Activated T-cell treated with anti-CD3 and anti-CD28 coated beads for 24 hours (primary cell): ENCODE measurements at places on chromosomes 11 and 22.

GRCh38 chr11:14347494-14347893 is 11.5 kb downstream of the RRAS2 start:
- DNase-seq, result no peak

- no peak for DNase-seq
Measured at GRCh38 chr11:80959751-80960150, 1518.9 kb upstream of the TENM4 start.

DNA sequence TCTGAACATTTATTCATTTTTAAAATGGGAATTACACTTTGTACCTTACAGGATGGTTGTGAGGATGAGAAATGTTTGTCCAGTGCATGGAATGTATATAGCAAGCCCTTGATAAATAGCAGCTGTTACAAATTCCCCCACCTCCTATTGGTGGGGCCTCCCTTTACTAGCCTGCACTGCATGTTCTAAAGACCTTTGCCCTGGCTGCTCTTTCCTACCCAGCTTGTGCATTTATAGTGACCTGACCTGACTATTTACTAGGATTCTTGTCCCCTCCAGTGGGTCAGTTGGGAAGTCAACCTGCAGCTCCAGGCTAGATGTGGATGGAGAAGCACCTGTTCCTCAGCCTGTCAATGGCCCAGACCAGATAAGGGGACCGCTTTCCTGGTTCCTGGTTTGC is 180.3 kb downstream of the HIPK3 start:
- DNase-seq, result no peak

DNA sequence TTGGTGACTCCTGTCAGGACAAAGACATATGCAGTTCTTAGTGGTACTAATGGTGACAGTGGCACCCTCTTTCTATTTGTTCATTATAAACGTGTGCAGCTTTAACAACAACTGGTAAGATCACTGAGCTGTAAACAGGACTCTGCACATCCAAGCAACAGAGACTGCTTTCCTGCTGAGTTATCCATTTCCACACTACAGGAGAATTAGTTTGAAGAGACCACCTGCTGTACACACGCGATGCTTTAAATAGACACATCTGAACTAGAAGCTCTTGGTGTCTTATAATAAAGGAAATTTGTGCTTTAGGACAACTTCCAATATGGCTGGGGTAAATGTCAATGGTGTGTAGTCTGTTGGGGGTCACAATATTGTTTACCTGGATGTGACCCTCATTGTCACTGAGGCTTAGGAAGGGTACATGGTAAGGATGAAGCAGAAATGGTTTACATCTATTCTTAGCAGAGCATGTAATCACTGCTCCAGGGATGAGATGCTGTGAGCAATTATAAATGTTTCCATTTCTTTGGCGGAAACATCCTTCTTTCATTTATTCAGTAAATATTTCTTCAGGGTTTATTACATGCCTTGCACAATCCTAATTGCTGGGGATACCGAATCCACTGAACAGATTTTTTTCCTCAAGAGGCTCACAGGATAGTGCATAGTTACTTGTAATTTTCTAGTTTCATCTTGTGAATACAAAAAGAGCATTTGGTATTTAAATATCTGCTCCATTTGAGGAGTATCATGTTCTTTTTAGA is 354.0 kb upstream of the CCDC90B start:
- DNase-seq, result no peak

GRCh38 chr22:21098099-21098671 is 52.4 kb downstream of the LRRC74B start:
- no peak for DNase-seq

DNA sequence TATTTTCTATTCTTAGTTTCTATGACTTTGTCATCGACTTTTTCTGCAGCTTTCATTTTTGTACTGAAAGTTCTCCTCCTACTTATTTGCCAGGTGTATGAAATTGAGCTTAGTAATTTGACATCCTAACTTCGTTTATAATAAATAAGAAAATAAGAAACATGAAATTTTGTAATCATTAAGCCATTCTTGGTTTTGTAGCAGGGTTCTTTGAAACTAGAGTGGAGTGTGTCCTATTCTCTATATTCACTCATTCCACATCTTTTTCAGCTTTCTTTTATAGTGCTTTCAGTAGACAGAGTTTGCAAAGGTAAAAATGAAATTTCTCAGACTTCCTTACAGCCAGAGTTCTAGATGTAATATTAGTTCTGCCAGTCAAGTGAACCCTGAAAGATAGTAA is 47.8 kb downstream of the FANCF start:
- no peak for DNase-seq

DNA sequence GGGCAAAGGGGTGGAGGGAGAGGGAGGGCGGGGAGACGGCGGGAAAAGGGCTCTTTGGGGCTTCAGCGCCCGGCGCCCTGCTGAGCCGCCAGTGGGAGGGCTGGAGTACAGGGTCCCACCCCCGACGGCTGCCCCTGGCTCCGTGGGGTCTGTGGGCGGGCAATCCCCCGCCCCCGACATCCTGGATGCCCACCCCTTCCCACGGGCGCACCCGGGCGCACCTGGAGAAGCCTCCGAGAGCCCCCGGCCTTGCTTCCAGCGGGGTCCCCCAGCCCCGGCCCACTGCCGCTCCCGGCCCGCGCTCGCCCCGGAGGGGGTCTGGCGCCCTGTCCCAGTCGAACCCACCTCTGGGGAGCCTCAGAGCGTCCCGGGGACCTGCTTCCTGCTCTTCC is 394 bp downstream of the CHRM4 start:
- DNase-seq, result no peak
